ENCODE measurements at places on chromosomes 1 and 21. TPM values are rescaled to one million over a fixed set of nuclear protein-coding genes. Genes with fewer than 3 reads are reported as not detected.

DNA sequence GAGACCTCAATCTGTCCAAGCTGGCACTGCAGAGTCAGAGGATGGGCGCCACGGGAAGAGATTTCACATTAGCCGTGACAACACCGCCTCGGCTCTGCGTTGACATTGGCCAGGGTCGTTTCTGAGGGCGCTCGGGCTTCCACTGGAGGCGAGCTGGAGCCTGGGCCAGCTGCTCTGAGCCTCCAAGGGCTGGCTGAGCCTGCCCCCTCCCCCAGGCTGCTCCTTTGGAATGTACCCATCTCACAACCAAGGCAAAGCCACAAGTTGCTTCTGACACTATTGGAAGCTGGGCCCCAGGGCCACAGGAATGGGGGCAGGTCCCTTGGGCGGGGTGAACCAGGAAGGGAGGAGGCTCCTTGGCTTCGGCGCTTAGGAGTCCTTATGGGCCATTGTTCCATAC lies 12.7 kb downstream of the GPR3 start:
- no peak for DNase-seq

DNA sequence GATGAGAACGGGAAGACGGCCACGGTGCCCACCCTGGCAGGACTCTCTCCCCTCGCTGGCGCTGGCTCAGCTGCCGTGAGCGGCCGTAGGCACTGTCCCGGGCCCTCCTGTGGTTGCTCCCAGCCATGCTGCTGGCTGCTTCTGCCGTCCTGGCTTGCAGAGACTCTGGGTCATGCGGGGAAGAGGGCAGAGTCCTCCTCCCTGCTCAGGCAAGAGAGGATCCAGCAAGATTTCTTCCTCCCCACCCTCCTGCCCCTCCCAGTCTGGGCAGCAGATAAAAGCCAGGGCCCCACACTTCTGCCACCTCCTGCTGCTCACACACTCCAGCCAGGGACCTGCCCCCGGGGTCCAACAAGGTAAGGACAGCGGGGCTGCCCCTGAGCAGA lies 60.1 kb downstream of the AGPAT3 start:
- DNase-seq, result no peak

DNA sequence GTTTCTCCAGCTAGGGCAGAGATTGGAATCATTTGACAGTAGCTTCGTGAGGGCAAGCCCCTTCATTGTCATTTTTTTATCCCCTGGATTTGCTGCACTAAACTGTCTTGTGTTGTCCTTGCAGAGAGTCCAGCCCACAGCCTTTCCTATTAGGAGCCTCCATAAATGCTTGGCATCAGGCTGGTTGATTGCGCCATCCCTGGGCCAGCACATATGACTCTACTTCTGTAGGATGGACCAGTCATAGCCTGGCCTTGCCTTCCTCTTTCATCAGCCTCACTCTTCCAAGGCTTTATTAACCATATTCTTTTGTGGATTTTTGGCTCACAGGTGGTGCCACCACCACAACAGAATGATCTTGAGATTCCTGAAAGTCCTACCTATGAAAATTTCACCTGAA lies 31.4 kb downstream of the LY9 start:
- DNase-seq, result no peak

DNA sequence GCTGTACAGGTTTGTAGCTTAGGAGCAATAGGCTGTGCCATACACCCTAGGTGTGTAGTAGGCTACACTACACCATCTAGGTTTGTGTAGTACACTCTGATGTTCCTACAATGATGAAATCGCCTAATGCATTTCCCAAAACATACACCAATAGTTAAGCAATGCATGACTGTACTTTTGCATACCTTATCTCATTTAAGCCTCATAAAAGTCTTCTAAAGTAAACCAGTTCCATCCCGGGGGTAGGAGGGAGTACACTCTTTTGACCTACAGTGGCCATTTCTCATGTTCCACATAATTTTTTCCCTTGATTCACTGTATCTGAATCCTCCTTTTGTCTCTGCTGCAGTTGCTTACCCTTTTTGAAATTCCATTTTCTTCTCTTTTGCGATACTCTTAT lies 12.2 kb downstream of the TRMT13 start:
- no peak for DNase-seq

Gene CELA3B
- not detected for total RNA-seq

Gene RNU1-2
- 1,722 TPM for total RNA-seq

Gene DMRTA2
- not detected for total RNA-seq

Gene OR2T3
- not detected for total RNA-seq
